ENCODE measurements at places on chromosomes 2 and 18.

GRCh38 chr2:237723023-237723422 lies 75.6 kb upstream of the RBM44 start:
- no peak for DNase-seq

DNA sequence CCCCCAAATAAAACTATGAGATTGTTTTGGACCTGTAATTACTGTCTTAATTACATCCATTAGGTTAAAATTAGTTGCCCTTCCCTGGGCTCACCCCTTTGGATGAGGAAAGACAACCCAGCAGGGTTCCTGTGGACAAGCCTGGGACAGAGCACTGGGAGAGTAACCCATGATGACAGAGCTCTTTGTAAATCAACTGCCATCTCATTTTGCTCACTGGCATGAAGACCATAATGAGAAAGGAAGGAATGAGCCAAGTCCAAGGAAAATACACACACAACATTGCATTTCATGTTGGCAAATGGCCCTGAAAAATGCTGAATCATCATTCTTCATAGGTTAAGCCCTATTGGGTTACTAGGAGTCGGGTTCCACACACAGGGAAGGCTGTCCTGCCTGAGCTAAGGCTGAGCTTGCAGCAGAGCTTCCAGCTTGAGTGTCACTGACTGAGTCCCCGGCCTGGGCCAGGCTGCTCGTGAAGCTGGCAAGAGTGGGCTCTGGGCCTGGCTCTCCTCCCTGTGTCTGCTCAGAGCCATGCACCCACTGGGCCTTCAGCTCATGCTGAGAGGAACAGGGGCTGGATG lies 94.1 kb upstream of the ACAA2 start:
- no peak for DNase-seq

GRCh38 chr2:21710496-21710895 lies 586.7 kb downstream of the TDRD15 start:
- DNase-seq = no peak

GRCh38 chr2:51807229-51807628 lies 775.3 kb upstream of the NRXN1 start:
- no peak for DNase-seq

- no peak for DNase-seq
Measured at GRCh38 chr18:46320928-46321711, 216.9 kb downstream of the HAUS1 start.

GRCh38 chr2:64277101-64277849 lies 133.1 kb upstream of the PELI1 start:
- DNase-seq = no peak

DNA sequence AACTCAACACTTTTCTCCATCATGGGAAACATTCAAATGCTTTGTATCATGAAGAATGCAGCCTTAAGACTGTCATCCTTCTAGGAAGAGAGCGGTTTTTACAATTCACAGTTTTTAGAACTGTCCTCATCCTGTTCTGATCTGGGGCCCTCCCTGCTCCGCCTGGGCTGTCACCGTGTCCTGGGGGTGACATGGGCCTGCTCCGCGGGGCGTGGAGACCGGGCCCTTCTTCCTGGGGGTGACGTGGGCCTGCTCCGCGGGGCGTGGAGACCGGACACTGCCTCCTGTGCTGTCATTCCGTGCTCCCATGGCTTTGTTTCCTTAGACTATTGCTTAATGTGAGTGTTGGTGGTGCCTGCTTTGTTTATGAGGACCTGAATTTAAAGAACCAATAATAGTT lies 122.8 kb downstream of the TMEM18 start:
- DNase-seq = no peak

All from hematopoietic multipotent progenitor cell treated with erythropoietin and hydrocortisone succinate and interleukin-3 and kit ligand, for 17 days (in vitro differentiated cells).